NCI-H2081 (cell line): ENCODE measurements at places on chromosomes 12 and 14.

GRCh38 chr12:6782119-6782518 lies 7.2 kb upstream of the CD4 start:
- no peak for DNase-seq

DNA sequence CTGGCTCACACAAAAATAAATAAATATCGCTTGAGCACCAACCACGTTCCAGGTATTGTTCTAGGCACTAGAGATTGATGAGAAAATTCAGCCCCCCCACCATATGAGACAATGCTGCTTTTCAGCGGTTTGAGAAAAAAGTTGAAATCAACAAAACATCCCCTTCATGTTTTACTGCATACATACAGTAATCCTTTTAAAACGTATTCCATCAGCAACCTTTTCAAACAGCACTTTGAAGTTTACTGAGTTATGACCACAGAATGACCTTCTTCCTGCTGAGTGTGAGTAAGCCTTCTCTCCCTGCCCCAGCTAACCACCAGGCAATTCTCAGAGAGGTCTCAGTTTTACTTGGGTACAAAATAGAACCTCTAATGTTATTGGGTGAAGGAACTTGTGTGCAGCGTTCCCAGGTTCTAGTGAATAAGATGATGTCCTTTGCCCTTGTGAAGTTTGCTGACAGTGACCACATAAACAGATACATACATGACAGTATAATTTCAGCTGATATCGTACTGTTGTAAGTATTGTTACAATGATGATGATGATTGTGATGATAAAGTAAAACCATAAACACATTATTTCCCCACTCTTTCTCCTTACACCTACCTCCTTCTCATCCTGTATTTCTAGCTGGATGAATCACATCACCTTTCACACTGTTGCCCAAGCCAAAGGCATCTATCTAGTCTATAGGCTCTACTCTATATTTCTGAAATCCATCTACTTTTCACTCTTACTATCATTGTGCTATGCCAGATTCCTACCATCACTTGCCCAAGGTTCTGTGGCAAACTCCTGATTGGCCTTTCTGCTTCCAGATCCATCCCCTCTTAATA lies 124.4 kb upstream of the KRR1 start:
- no peak for DNase-seq

GRCh38 chr12:115657081-115658013 lies 620.1 kb downstream of the MED13L start:
- no peak for DNase-seq

GRCh38 chr14:103185051-103186029 lies 62.1 kb downstream of the TNFAIP2 start:
- DNase-seq = peak; percentile 15

- no peak for DNase-seq
These were observed 64.5 kb downstream of the TTC9 start for GRCh38 chr14:70706177-70706576.

- no peak for DNase-seq
These were observed 27.5 kb upstream of the DCN start for GRCh38 chr12:91210144-91210543.

DNA sequence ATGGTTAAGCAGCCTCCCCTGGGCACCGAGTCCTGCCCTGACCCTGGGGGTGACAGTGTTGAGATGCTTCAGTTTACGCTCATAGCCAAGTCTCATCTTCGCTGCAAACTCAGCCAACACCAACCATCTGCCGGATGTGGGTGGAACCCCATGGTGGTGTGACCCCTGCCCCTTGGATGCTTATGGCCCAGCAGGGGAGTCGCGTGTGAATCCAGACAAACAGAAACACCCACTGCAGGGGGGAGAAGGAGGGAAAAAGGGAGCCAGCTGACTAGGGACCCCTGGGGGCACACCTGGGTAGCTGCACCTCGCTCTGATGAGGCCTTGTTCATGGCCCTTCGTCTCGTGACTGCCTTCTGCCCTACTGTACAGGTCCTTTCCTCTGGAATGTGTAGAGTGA lies 23.8 kb downstream of the AACS start:
- peak; percentile 37 for DNase-seq

- DNase-seq = peak; percentile 37
These were observed at the start of gene BCAT1 for GRCh38 chr12:24948757-24949722. BCAT1 (minus strand) TSS chr12:24949101; CDS start chr12:24948932, 169 bp downstream.

DNA sequence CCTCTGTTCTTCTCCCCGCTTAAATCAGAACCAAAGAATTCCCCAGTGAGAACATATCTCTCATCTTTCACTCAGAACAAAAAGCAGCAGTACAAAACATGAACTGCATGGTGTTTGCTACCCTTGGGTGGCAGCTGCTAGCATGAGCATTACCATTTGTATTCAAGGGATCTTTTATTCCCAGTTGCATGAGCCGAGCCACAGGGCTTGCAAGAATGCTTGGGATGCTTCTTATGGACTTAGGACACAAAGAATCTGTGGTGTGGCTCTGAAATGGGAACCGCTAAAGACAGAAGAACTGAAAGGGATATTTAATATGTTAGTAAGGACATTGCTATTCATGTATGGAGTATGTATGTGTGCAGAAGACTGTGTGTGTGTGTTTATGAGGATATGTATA lies 190.6 kb downstream of the TMX1 start:
- DNase-seq = peak; percentile 13

DNA sequence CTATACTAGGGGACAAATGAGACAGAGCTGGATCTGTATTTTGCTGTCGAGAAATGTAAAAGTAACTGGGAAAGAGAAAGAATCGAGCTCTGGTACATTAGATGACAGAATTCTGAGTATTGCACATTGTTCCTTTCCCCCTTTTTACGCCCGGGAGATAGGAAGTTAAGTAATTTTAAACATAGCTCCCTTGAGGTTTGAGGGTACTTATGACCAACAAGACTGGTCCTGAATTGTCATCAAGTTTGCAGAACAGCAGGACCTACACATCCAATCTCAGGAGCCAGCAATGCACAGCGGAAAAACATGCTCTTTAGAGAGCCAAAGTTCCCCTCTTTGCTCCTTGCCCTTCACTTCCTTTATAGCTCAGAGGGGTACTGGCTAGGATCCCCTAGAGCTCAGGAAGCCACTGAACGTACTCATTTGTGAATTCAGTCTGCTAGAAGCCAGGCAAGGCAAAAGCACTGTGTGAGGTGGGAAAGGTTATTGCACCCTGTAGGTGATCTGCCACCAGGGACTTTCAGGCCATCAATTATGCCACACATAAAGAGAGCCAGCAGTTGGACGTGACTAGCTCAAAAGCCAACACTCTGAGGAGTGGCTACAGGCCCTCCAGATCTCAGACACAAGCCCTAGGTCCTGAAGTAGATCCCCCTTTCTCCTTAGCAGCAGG lies 333.8 kb downstream of the KCNH5 start:
- peak; percentile 8 for DNase-seq

DNA sequence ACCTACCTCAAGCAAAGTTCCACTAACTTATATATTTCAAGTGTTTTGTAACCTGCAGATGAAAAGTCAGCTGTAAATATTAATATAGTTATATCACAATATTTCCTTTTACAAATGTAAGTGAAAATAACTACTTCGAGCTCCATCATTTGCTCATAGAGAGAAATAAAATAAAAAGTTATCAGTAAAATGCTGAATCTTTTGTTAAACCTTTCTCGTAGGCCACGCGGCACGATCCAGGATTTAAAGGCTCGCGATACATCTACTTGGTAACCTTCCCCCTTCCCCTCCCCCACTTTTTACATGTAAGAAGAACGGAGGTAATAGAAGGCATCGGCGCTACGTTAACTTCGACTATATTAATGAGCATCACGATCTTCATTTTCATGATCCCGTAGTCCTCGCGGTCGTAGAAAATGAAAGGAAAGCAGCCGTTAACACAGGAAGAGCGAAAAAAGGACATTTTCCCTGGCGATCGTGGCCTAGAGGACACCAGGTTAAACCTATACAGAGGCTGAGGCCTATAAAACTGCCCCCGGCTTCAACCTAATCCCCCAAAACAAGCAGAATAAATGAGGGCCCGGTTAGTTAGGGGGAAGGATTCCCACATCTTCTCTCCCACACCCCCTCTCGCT lies 508 bp downstream of the HNRNPC start:
- peak; percentile 53 for DNase-seq

DNA sequence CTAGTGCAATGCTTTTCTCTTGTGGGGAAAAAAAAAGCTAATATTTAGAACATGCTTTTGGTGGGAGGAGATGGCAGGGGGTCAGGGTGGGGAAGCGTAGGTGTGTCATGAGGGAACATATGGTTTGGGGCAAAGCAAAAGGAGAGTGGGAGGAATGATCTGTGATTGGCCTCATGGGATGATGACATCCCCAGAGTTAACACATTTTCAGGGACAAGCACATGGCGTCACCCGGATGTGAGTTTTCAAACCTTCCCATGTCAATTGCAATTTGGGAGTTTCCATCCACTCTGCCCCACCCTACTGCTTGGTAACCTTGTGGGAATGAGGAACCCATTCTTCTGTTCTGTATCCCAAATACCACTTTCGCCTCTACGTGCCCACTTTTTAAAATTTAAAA lies 164.2 kb downstream of the SSPN start:
- DNase-seq = no peak

DNA sequence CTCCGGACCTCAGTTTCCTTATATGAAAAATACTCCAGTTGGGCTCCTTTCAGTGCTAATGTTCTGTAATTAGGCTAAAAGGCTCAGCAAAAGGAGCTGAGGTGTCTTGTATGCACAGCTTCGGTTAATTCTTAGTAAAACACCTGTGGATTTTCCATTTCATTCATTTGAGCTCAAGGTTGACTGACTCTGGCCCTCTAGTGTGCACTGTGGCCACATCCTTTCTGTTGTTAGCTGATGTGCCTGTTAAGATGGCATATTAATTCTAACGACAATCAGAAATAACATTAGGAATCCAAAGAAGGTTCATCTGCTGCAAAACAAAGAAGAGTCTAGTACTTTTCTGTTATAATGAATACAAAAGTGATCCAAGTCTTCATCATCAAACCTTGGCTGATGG lies 45.6 kb downstream of the UNC79 start:
- DNase-seq = no peak

GRCh38 chr12:124359671-124360581 lies 65.0 kb downstream of the RFLNA start:
- peak; percentile 81 for DNase-seq

DNA sequence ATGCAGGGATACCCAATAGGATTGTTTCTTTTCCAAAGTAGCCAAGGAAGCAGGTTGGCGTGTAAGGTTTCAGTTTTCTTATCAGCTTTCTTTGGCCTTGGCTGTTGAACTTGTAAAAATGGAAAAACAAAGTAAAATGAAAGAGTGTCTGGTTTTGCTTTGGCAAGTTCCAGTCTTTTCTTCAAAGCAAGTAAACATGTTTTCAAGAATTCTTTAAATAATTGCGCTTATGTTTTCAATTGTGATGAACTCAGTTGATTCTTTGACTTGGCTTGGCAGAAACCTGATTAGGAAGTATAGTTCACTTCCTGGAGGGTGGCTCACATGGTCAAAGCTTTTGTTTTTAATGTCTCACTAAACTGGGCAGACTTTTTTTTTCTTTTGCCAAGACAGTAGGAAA lies 112.2 kb upstream of the USP44 start:
- no peak for DNase-seq

DNA sequence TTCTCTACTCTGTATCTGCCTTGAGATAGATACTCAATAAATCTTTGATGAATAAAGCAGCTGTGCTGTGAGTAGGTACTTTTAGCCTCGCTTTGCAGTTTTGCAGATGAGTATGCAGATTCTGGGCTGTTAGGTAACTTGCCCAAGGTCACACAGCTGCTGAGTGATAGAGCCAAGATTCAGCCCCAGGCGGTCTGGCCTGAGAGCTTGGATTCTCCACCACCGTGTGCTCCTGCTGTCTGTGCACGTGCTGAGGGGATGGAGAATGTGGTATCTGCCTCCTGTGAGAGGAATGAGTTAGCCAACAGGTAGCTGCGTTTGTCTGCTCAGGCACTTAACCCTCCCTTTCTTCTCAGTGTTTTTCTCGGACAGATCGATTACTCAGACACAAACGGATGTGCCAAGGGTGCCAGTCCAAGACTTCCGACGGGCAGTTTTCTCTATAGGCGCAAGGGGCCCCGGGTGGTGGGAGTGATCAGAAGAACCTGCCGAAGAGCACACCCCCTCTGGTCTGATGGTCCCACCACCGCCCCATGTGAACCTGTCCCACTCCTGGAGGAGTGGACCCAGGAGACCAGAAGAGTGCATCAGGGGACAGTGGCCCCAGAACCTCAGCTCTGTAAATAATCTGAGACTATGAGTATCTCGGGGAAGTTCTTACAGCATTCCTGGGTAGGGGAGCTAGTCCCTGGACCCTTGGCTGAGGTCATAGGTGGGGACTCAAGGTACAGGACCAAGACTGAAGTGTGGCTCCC lies 6.6 kb upstream of the CSAD start:
- DNase-seq = no peak

DNA sequence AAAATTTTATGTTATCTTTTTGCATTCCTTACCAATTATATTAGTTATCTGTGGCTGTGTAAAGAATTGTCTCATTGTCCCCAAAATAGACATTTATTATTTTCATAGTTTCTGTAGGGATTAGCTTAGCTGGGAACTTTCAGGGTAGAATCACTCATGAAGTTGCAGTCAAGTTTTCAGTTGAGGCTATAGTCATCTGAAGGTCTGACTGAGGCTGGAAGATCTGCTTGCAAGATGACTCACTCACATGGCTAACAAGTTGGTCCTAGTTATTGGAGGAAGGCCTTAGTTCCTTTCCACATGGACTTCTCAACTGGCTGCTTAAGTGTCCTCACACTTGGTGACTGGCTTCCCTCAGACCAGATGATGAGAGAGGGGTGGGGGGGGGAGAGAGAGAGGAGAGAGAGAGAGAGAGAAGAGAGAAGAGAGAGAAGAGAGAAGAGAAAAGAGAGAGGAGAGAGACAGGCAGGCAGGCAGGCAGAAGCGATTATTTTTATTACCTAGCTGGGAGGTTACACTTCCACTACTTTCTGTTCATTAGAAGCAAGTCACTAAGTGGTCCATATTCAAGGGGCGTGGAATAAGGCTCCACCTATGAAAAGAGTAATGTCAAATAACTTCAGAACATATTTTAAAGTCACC lies 6.4 kb downstream of the AP5M1 start:
- DNase-seq = no peak
